H9 (cell line): ENCODE measurements at places on chromosomes 2 and 18. TPM values are rescaled to one million over a fixed set of nuclear protein-coding genes. Genes with fewer than 3 reads are reported as not detected.

- no peak for DNase-seq
- peaks cover 5% of the 10 kb centered on the region for H3K4me1 ChIP-seq
- H3K27ac ChIP-seq: no peak overlapping the region
- H3K36me3 ChIP-seq: no peaks in the 10 kb centered on the region
- H3K27me3 ChIP-seq: no peaks in the 10 kb centered on the region
Observed at GRCh38 chr2:148108385-148108784, 87.5 kb downstream of the MBD5 start.

DNA sequence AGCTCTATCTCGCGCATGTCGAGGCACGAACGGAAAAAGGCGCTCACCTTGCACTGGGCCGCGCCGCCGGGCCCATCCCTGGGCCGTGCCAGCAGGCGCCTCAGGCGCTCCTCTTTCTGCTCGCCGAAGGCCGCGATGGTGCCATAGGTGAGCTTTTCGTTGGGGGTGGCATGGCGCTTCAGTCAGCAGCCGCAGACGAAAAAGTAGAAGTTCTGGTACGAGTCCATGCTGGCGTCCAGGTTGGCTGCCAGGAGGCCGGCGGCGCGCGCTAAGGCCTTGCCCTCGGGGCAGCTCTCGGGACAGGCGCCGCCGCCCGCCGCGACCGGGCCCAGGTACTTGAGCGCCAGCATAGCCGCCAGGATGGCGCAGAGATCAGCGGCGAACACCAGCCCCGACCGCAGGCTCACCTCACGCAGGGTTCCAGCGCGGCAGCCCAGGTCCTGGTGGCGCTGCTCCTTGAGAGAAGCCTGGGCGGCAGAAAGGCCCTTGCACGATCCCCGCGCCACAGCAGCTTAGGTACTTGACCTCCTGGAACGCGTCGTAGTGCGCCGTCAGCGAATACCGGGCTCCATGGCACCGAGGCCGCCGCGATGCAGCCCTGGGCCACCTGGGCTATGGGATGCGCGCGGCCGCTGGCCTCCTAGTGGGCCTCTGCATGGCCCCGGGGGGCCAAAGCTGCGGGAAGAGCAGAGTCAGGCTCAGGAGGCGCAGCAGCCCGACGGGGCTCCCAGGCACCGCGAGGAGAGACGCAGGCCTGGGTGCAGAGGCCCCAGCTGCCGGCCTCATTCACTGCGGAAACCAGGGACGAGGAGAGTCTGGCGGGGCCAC, 12.8 kb downstream of the ALPG start:
- DNase-seq: peak; percentile 64
- peak overlapping the region; percentile 83 for H3K4me3 ChIP-seq
- H3K27me3 ChIP-seq: peaks cover 28% of the 10 kb centered on the region; the same call in 1 of the 2 replicates
- H3K27ac ChIP-seq: no peak overlapping the region

GRCh38 chr2:10355471-10356438, 53.1 kb downstream of the HPCAL1 start:
- no peaks in the 10 kb centered on the region for H3K36me3 ChIP-seq
- H3K27ac ChIP-seq: no peak overlapping the region
- no peaks in the 10 kb centered on the region for H3K27me3 ChIP-seq
- DNase-seq: no peak
- no peaks in the 10 kb centered on the region for H3K4me1 ChIP-seq

TMEM163 gene
- 0.39 and 0.66 TPM in 2 replicates for total RNA-seq

PSTPIP2 gene
- total RNA-seq: 3.3 and 3.6 TPM in 2 replicates

DNA sequence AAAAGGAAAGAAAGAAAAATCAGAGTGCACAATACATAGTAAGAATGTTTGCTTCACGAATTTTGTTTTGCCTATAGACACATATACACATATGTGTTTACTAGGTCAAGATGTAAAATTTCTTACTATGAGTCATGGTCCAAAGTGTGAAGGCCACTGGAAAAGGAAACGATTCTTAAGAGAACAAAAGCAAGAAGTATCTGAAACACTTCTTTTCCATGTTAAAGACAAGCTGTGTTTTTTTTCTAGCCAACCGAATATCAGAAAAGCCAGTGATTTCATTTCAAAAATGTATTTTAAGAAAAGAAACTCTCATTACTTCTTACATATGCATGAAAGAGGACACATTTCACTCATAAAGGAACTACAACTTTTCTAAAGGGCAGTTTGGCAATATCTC, 24.9 kb downstream of the PECR start:
- H3K4me1 ChIP-seq: no peaks in the 10 kb centered on the region
- no peaks in the 10 kb centered on the region for H3K27me3 ChIP-seq
- H3K27ac ChIP-seq: no peak overlapping the region
- no peak overlapping the region for H3K4me3 ChIP-seq
- no peak for DNase-seq
- peaks cover 9% of the 10 kb centered on the region; the same call in 2 of the 3 replicates for H3K36me3 ChIP-seq

GRCh38 chr2:215374002-215374401, 61.9 kb downstream of the FN1 start:
- H3K4me1 ChIP-seq: no peaks in the 10 kb centered on the region
- H3K4me3 ChIP-seq: no peak overlapping the region
- no peak for DNase-seq

LRRTM4 gene
- total RNA-seq: 11.0 and 12.0 TPM in 2 replicates

DNA sequence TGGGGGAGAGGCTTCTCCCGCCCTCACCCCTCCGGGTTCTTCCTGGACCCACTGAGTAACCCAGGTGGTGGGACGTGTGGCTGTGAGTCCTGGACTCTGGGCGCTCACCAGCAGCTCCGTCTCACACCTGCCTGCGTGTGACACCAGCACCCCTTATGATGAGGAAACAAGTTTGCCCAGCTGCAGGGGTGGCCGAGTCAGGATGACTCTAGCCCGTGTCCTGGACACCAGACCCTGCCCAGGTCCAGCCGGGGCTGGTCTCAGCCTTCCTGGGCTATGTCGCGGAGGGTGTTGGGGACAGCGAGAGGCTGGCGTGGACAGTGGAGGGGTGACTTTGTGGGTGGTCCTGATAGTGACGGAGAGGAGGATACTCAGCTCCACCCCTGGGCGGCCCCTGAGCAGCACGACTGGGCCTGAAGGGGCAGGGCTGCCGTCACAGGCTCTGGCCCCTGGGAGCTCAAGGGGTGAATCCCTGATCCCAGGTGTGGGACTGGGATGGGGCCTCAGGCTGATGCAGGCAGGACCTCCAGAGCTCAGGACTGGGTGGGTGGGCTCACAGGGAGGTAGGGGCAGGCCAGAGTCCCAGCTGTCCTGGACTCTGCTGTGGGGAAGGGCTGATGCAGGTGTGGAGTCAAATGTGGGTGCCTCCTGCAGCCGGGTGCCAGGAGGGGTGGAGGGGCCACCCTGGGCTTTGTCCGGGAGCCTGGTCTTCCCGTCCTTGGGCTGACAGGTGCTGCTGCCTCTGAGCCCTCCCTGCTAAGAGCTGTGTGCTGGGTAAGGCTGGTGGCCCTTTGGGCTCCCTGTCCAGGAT, 3.7 kb downstream of the GPR35 start:
- DNase-seq: peak; percentile 24
- H3K27ac ChIP-seq: no peak overlapping the region
- no peaks in the 10 kb centered on the region for H3K4me1 ChIP-seq

DNA sequence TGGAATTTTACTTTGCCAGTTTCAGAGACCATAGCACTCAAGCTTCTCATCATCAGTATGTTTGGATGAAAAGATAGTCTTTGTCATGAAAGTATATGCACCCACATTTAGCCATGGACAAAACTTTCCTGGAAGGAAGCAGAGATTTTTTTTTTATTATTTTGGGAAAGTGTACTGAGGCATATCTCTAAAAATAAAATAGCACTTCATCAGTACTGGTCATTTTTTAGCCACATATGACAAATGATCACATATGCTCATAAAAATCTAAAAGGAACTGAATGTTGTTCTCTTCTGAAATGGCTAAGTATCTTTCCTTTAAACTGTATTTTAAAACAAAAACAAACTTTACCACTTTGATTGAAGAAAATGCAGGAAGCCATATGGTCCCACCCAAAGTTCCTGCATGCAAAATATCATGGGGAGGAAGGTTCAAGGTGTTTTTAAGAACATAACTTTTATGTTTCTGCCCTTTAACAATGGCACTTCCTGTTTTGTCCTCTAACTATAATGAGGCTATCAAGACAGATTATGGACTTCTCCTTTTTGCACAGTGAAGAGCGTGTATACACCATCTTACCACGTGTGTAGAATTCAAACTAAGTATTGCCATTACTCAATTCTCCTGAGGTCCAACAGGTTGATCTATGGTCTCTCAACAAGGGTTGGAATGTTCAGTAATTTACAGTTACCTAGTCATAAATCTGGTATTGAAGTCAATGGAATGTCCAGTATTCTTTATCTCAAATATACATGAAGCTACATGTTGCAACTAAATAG, 77.1 kb upstream of the SLC39A10 start:
- no peaks in the 10 kb centered on the region for H3K4me1 ChIP-seq
- H3K27me3 ChIP-seq: no peaks in the 10 kb centered on the region
- no peaks in the 10 kb centered on the region; the same call in 2 of the 3 replicates for H3K36me3 ChIP-seq

TEKT4 gene
- not detected in 2 replicates for total RNA-seq

DNA sequence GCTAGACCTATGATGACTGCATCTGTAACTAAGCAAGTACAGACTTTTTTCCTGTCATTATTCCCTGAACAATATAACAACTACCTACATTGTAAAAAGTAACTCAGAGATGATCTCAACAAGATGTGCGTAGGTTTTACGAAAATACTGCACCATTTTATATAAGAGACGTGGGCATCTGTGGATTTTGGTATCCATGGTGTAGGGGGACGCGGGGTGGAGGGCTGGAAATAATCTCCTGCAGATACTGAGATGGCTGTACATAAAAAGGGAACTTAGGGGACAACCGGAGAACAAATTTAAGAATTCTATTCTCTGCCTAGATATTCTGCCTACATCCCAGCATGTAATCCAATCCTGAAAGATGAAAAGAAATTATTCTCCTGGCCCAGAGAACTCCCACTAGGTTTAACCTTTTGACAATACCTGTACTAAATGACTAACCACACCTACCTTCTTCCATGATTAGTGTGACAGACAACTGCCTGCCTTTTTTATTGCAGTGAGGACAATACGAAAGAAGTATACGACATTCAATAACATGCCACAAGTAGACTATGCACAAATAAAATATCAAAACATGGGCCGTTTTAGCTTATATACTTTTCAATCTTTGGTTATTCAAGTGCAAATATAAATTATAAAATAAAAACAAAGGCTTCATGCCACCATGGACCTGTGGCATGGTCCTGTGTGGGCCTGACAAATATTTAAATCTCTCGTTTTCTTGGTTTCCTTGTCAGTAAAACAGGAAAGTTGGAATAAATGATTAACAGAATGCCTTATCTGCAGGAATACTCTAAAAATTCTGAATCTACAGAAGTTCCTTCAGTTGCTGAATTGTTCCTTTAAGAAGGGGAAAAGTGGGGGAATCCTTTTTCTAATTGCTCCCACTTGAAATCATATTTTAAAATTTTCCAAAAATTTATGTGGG, 46.3 kb downstream of the RTN4 start:
- H3K4me1 ChIP-seq: peaks cover 2% of the 10 kb centered on the region
- no peak for DNase-seq

CASP10 gene
- total RNA-seq: 2.7 and 3.3 TPM in 2 replicates

LBX2 gene
- 1.1 TPM in 2 replicates for total RNA-seq

- peak overlapping the region; percentile 86 for H3K4me3 ChIP-seq
- H3K27me3 ChIP-seq: peaks cover 31% of the 10 kb centered on the region; the same call in 1 of the 2 replicates
- H3K4me1 ChIP-seq: no peaks in the 10 kb centered on the region
- peak; percentile 37 for DNase-seq
Observed at GRCh38 chr2:29115797-29116781, 874 bp downstream of the CLIP4 start.

CD8B2 gene
- total RNA-seq: not detected in 2 replicates

TM4SF20 gene
- not detected in 2 replicates for total RNA-seq

DNA sequence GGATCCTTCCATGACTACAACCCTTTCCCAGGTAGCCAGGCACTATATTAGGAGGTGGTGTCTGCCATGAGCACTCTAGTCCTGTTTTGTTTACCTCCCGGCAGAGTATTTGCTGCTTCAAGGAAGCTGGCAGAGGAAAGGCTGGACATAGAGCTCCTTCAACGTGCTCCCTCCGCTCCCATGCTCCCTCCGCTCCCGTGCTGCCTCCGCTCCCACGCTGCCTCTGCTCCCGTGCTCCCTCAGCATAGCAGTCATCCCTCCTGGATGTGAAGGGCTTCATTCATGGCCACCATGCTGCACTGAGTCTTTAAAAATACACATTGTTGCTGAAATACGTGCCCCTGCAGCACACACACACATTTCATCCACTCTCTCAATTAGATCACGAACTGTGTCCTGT, 181.9 kb upstream of the MYT1L start:
- H3K27me3 ChIP-seq: no peaks in the 10 kb centered on the region
- DNase-seq: no peak

GRCh38 chr2:152611458-152612231, 105.6 kb downstream of the PRPF40A start:
- H3K36me3 ChIP-seq: peaks cover 34% of the 10 kb centered on the region
- no peak overlapping the region for H3K4me3 ChIP-seq
- no peaks in the 10 kb centered on the region for H3K4me1 ChIP-seq
- H3K27ac ChIP-seq: no peak overlapping the region
- H3K27me3 ChIP-seq: no peaks in the 10 kb centered on the region
- DNase-seq: no peak

DNA sequence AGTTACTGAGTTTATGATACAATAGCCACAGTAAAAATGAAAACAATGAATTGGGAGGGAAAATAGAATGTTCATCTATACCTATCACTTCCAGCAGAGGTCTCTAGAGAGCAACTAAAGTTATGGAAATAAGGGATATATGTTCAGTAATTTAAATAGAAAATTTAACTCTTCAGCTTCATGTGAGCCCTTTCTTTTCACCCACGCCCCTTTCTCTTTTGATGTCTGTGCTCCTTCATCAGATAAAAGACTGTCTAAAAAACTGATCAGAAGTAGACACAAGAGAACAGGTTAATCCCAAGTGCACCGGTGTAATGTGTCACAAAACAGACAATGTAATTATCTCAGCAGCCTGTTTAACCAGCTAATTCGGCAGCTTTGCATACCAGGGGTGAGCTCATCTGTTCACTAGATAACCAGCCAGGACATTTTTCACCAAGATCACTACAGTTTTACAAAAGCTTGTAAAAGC, 238.5 kb upstream of the ERBB4 start:
- H3K27ac ChIP-seq: no peak overlapping the region
- no peaks in the 10 kb centered on the region for H3K27me3 ChIP-seq
- no peak overlapping the region for H3K4me3 ChIP-seq
- H3K36me3 ChIP-seq: no peaks in the 10 kb centered on the region

GRCh38 chr2:175964195-175964594, 37.9 kb downstream of the LNPK start:
- H3K27ac ChIP-seq: no peak overlapping the region
- no peaks in the 10 kb centered on the region for H3K4me1 ChIP-seq
- no peak overlapping the region for H3K4me3 ChIP-seq
- peaks cover 24% of the 10 kb centered on the region for H3K36me3 ChIP-seq

POTEE gene
- total RNA-seq: 1.1 and 1.2 TPM in 2 replicates

SCYGR6 gene
- total RNA-seq: not detected in 2 replicates

GPR75 gene
- 4.4 and 5.3 TPM in 2 replicates for total RNA-seq

DNA sequence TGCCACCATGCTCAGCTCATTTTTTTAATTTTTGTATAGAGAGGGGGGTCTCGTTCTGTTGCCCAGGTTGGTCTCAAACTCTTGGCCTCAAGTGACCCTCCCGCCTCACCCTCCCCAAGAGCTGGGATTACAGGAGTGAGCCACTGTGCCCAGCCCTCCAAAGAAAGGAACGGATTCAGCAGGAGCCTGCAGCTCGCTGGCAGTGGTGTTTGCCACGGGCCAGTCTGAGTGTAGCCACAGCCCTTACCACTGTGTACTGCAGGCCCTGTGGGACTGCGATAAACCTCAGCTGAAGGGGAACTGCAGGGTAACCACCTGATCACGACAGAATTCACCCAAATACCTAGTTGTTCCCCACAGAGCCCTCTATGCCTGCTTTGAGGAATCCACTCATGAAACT, 6.8 kb downstream of the COPS9 start:
- peak; percentile 9 for DNase-seq
- H3K36me3 ChIP-seq: peaks cover 77% of the 10 kb centered on the region
- H3K27me3 ChIP-seq: no peaks in the 10 kb centered on the region
- H3K27ac ChIP-seq: no peak overlapping the region
- H3K4me3 ChIP-seq: no peak overlapping the region
- H3K4me1 ChIP-seq: no peaks in the 10 kb centered on the region
